ENCODE measurements at places on chromosomes 7 and 10.

- no peak for DNase-seq
These were observed 364.6 kb upstream of the PODXL start for GRCh38 chr7:131921016-131921415.

DNA sequence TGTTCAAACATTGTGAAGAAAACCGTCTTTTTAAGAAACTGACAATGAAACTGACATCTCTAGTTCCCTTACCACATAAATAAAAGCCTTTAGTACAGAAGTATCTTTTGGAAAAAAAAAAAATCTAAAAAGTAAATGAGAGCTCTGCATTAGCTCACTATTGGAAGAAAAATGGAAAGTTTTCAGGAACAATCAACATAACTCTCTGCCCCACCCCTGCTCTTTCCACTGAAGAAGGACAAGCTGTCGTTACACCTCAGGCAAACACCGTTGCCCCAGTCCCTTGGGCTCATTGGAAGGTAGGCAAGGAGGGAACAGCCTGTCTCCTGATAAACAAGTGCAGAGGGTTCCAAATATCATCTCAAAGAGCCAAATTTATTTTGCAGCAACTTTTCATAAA, 22.4 kb upstream of the C1QL3 start:
- no peak for DNase-seq

- no peak for DNase-seq
These were observed 82.8 kb upstream of the C7orf33 start for GRCh38 chr7:148507787-148508186.

DNA sequence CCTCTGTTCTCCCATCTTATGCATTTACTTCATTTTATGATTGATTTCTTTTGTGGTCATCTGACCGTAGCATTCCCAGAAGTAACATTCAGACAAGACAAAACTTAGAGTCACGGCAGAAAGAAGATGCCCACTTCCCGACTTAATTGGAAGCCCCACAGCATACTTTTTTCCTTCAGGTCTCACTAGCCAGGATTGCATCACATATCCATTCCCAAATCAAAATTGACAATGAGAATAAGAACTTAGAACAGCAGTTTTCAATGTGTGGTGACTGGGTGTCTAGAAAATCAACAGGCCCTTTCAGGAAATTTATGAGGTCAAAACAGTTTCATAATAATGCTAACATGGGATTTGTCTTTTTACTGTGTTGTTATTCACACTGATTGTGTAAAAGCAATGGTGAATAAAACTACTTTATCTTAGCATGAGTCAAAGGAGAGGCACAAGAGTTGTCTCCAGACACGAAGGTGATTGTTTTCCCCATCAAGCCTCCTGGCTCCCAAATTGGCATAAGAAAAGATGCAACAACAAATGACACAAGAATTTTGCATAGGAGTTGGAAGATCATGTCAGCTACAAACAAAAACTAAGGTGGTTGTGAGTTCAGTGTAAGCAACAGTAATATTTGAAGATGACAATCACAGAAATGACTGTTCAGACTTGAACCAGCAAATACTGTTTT, 493.9 kb downstream of the HTR7 start:
- DNase-seq = no peak

DNA sequence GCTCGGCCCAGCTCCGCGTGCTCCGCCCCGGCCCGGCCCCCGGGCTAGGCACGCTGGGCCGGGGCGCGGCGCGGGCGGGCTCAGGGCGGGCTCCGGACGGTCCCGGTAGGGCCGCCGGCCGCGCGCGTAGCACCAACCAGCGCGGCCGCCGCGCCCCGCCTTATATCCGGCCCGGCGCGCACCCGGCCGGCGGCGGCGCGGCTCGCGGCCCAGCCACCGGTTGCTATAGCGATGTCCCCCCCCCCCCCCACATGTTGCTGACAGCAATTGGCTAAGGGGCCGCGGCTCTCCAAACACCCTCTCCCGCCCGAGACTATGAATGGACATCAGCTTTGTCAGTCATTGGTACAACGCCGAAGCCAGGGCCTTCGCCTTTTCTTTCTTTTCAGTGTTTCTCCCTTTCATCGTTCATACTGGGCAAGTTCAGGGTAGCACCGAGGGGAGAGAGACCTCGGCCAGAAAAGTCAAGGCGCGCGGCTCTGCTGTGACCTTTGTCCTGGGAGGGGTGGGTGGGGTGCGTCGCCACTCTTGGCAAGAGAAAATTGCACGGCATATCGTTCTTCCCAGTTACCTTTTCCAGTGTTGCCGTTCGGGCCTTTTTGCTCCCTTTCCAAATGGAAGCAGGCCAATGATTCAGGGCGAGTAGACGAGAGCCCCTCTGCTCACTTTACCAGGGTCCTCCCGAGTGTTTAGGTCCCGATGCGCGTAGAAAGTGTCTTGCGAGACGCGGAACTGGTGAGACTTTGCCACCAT, 354.2 kb downstream of the DNAJB6 start:
- DNase-seq = peak; percentile 81

DNA sequence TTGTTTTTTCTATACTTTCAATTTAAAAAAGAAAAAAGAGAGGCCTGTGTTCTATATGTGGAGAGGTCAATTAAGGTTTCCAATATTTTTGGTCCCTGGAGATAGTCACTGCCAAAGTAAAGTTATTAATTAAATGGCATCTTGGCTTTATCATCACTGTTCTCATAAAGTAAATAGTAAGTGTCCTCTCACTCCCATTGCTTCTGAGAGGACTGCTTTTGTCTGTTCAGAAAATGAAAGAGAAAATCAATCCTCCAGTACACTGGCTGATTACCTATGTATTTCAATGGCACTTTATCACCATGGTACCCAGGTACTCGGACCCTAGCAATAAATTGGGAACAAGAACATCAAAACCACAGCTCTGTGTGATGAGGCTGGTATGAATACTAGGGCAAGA, 94.0 kb downstream of the RNLS start:
- DNase-seq = no peak

DNA sequence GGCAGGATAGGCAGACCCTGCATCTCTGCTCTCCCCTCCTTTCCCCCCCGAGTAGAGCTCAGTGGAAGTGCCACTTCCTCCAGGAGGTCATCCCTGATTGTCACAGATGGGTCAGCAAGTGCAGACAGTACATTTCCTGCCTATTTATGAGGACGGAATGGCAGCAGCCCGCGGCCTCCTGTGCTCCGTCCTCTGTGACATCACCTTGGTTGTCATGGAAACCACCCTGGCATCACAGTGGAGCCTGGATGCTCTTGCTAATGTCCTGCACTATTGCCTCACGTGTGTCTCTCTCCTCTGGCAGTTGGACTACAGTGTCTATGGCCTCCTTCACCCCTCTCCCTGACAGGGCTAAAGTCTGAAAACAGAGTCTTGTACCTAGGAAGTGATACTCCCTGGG, 148.6 kb downstream of the SH3PXD2A start:
- no peak for DNase-seq

DNA sequence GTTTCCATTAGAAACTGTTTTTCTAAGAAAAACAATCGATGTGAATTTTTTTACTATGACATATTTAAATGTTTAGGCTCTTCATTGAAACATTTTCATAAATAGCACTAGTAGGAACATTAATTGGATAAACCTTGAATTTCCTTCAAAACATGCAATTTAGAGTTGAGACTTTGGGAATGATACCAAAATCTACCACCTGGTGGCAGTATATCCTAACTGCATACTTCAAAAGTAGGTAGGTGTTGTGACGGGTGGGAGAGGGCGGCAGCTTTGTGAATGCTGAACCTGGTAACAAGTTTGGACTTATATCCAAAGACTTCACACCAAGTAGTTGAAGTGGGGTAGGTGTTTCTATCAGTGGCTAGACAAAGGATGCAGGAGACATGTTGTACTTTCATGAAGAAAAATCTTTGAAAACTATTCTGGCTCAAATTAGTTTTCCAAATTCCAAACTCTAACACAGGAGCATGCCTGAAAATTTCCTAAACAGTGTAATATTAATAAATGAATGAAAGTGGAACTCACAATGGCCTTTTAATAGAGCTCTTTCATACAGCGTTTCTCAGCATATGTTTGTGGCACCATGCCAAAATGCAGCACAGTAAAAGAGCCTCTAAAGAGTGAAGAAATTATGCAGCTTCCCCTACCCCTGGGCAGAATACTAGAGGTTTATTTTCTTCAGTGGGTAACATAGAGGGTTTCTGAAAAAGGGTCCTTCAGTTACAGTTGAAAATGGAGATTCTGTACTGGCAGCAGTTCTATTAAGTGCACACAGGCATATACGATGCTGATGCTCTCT, 201.0 kb upstream of the TPK1 start:
- DNase-seq = peak; percentile 41

Data from left lung (tissue), 14 donors.